IMR-90 (cell line): ENCODE measurements at places on chromosomes 6 and 20. TPM values are rescaled to one million over a fixed set of nuclear protein-coding genes. Genes with fewer than 3 reads are reported as not detected.

AKAP12 gene
- 118 and 176 TPM in 2 replicates for total RNA-seq

BEND3 gene
- 1.8 and 1.9 TPM in 2 replicates for total RNA-seq

DNA sequence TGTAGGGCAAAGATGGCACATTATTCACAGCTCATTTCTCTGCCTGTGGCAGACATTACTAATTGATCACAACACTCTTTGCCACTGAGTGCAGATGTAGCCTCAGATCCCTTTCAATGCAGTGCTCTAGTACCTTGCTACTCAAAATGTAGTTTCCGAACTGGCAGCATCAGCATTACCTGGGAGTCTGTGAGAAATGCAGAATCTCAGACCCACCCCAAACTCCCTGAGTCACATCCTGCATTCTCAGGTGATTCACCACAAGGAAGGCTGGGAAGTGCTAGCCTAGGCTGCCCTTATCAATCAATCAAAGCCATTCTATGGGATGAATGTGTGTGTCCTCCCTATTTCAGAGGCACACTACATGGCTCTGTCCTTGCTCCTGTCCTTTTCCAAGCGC lies 58.5 kb downstream of the PCNA start:
- DNase-seq = peak; percentile 48

DNA sequence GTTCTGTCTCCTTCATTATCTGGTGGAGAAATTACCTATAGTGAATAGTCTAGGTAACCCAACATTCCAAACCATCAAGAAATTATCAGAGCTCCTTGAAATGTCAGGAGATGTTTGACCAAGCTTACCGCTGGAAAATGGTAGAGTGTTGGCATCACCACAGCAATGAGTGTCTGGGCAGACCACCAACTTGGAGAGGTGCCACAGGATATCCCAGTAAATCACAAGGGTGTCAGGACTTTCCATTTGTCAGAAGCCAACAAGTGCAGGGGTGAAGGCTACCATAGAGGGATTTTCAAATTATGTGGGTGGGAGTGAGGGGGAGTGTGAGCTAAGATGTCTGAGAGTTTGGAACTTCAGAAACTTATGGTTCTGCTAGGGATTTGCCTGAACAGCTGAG lies 73.2 kb downstream of the VGLL2 start:
- DNase-seq = no peak

DNA sequence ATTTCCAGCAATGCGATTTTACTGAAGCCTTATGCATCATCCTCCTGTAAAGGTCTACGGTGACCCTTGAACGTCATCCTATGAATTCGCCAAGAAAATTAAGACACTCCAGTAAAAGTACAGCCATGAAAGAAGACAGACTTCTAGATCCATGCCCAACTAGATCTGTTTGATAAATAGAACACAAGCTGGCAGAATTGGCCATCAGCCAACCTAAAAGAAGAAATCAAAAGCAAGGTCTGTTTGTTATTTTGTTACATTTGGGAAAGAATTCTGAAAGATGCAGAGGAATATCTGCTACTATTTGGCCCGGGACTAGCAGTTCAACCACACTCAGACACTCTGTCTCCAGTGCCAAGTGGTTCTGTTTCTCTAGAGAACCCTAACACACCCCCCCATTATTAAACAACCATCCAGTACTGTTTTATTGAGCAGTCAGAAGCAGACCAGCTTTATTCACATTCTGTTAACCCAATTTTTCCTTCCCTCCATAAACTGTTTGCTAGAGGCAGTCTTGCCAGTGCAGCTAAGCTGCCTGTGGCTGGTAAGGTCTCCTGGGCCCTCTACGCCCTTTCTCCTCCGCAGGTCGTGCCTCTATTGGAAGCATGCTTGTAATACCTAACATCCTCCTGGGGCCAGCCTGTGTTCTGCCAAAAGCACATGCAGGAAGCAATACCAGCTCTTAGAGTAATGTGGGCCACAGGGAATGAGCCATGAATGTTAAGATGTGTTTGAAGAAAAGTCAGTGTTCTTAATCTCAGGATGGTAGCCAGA lies 30.7 kb downstream of the LY86 start:
- no peak for DNase-seq

GRCh38 chr6:128487746-128488145 lies 32.7 kb downstream of the PTPRK start:
- DNase-seq = peak; percentile 85

DNA sequence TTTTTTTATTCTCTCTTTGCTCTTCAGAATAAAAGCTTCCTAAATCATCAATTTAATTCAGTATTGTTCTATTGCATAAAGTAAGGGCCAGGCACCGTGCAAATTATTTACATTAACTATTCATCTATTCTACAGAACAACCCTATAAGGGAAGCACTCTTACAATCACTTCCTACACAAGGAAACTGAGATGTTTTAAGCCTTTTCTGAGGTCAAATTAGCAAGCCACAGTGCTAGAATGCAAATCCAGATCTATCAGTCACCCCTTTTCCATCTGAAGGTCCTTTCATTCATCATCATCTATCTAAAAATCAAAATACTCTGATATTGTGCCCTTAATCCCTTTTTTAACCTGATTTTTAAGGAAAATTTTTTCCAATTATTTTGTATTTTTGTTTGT lies 31.2 kb downstream of the FRK start:
- no peak for DNase-seq

DNA sequence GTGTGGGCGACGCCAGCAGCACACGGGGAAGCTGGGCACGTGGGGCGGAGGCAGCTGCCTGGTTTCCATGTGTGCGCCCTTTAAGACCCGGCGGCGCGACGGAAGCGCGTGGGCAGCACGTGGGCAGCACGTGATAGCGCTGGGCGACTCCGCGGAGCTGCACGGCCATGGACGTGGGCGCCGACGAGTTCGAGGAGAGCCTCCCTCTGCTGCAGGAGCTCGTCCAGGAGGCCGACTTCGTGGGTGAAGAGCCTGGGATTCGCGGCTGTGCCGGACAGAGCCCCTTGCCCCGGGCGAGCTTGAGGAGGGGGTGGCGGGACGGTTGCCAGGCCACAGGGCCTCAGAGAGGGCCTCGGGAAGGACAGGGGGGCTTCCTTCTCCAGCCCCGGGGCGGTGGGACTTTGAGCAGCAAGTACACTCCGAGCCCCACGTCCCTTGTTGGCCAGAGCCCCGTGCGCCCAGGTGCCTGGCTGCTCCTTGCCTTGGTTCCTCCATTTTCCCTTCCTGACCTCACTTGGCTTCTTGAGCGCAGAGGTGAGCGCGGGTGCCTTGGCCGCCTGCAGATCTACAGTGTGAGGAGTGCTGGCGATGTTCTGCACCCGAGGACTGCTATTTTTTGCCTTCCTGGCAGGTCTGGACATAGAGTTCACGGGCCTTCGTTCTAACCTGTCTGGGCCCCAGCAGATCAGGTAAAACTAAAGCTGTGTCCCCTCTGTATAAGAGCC lies at the start of gene PNLDC1:
TSS of gene PNLDC1 (plus strand) at position 136 of the 725 bp plus-strand sequence. CDS start at position 168, 32 bp downstream.
- DNase-seq = no peak

DNA sequence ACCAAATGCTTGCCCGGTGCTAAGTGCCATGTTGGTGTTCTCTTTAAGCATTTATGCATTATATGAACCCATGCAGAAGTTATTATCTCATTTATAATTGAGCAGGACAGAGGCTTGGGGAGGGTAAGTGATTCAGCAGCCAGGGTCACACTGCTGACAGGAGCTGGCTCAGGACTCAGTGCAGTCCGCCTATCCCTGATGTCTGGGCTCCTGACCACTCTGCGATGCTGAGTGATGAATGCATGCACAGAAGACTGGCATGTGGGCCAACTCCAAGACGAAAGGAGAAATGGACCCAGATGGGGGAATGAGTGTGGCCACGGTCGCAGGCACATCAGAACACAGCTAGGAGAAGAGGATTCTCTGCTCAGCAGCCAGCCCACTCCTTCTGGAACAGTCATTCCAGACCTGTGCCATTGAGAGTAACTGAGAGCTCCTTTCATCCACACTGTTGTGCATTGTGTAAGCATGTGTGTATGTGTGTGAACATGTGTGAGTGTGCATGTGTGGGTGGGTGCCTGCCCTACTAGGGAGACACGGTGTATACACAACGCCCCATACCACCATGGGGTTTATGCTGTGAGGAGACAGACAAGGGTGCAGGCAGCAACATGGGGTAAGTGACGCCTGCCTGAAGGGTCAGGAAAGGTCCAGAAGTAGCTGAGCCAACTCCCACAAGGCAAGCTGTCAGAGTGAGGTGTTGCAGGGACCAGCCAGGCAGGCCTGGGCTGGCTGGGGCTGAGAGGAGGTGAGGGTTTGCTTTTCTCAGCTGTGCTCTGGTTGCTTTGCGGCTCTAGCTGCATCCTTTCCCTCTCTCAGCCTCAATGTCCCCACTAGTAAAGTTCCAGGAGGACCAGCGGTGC lies 97.8 kb upstream of the PMEPA1 start:
- no peak for DNase-seq
